Natural killer cell (primary cell): ENCODE measurements at places on chromosomes 13 and 19. TPM values are rescaled to one million over a fixed set of nuclear protein-coding genes. Genes with fewer than 3 reads are reported as not detected.

ZSCAN4 gene
- total RNA-seq, result not detected

GRCh38 chr13:24267274-24267673, 42.1 kb upstream of the C1QTNF9 start:
- H3K4me1 ChIP-seq, result peaks cover 73% of the 10 kb centered on the region
- no peak for DNase-seq
- H3K4me3 ChIP-seq, result peak overlapping the region; percentile 29
- no peaks in the 10 kb centered on the region for H3K36me3 ChIP-seq
- no peaks in the 10 kb centered on the region for H3K27me3 ChIP-seq

GRCh38 chr19:54660964-54661363, 1.8 kb upstream of the LILRB4 start:
- no peak for DNase-seq
- H3K4me1 ChIP-seq, result peaks cover 14% of the 10 kb centered on the region
- H3K4me3 ChIP-seq, result no peak overlapping the region
- no peak overlapping the region for H3K27ac ChIP-seq
- no peaks in the 10 kb centered on the region for H3K36me3 ChIP-seq

DNA sequence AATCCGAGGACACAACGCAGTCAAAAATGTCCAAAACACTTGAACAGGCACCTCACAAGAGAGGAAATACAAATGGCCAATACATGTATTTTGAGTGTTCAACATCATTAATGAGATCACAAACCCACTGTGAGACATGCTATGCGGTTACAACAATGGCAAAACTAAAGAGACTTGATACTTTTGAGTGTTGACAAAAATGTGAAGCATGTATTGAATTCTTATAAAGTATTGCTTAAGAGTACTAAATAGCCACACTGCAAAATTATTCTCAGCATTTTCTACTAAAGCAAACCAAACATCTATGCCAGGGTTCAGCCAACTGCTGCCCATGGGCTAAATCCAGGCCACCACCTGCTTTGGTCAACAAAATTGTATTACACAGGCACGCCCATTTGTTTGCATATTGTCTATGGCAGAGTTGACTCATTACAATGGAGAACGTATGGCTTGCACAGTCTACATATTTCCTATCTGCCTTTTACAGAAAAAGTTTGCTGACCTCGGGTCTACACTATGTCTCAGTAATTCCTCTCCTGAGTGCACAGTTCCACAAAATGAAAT, 135.3 kb downstream of the B3GLCT start:
- DNase-seq, result no peak
- no peak overlapping the region for H3K4me3 ChIP-seq
- H3K4me1 ChIP-seq, result no peaks in the 10 kb centered on the region
- H3K27ac ChIP-seq, result no peak overlapping the region
- H3K27me3 ChIP-seq, result no peaks in the 10 kb centered on the region

FOXO1 gene
- total RNA-seq, result 29.8 TPM

GRCh38 chr13:61463024-61463423, 47.4 kb upstream of the PCDH20 start:
- no peak for DNase-seq
- no peaks in the 10 kb centered on the region for H3K27me3 ChIP-seq
- H3K4me1 ChIP-seq, result no peaks in the 10 kb centered on the region
- no peaks in the 10 kb centered on the region for H3K36me3 ChIP-seq
- no peak overlapping the region for H3K4me3 ChIP-seq

LRRC25 gene
- total RNA-seq, result 3.9 TPM

DNA sequence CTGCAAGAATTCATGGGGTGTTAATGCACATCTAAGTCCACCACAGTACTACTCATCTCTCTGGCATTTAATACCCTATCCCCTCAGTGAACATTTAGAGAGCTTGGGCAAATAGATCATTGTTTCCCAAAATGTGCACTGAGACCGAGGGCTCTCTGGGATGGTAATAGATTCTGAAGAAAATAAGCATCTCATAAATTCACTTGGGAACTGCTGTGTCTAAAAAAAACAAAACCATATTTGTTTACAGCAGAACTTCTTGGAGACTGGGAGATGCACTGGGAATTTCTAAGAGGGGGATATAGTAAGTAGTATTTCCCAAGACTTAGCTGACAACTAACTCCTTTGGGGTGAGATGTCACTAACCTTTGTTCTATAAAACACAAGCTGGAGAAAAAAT, 58.4 kb downstream of the ENOX1 start:
- no peak overlapping the region for H3K4me3 ChIP-seq
- no peaks in the 10 kb centered on the region for H3K4me1 ChIP-seq
- no peaks in the 10 kb centered on the region for H3K36me3 ChIP-seq
- no peak for DNase-seq

- no peak for DNase-seq
- H3K4me3 ChIP-seq, result no peak overlapping the region
- no peaks in the 10 kb centered on the region for H3K27me3 ChIP-seq
- no peaks in the 10 kb centered on the region for H3K4me1 ChIP-seq
- H3K27ac ChIP-seq, result no peak overlapping the region
Measured at GRCh38 chr19:44597131-44597491, 16.3 kb upstream of the IGSF23 start.

DNA sequence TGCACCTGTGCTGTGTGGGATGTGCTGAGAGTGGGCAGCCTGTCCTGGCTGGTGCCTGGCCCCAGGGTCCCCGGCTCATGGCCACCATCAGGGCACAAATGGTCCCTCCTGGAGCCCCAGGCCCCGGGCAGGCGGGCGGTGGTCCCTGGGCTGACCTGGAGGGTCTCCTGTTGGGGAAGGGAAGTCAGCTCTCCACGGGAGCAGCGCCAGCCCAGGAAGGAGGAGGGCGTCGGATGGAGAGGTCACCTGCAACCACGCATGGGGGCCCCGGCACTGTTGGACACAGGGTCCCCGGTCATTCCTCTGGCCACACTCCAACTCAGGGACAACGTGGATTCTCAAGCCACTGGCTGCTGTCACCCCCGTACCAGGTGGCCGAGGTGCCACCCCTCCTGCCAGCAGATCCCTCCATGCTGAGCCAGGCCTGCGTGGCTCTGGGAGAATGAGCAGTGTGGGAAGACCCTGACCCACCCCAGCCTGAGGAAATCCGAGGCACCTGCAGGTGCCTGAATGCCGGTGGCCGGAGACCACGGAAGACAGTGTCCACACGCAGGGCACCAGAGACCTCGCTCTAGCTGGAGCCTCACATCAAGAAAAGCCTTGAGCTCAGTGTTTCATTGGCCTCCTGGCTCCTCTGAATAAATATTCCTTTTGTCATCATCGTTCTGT, 13.5 kb downstream of the LMNB2 start:
- H3K27me3 ChIP-seq, result no peaks in the 10 kb centered on the region
- no peak overlapping the region for H3K27ac ChIP-seq
- H3K4me1 ChIP-seq, result peaks cover 13% of the 10 kb centered on the region
- no peak for DNase-seq

TMEM238 gene
- 5.1 TPM for total RNA-seq

GRCh38 chr19:16612636-16613035, 15.4 kb downstream of the MED26 start:
- no peak overlapping the region for H3K27ac ChIP-seq
- DNase-seq, result no peak
- no peak overlapping the region for H3K4me3 ChIP-seq
- H3K4me1 ChIP-seq, result peaks cover 35% of the 10 kb centered on the region

DNA sequence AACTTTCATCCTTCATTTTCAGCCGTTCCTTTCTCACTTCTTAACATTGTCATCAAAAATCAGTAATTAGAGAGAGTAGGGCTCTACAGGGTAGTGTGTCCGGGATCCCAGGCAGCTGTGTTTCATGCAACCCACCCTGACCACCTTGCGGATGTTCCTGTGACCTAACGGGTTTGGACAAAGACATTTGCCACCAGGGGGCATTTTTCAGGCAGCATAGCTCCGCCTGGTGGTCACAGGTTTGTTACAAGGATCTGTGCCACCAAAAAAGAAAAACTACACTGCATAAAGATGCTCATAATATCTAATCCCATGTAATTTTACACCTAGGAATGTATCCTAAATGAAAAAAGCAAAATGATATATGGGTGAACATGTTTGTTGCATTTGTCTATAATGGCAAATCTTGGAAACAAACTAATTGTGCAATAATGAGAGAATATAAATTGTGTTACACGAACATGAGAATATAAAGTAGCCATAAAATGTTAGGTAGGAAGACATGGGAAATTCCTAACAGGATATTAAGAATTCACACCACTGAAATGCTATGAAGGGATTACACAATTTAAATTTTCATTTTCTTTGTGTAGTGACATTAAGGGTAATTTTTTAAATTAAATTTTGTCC, 123.0 kb downstream of the SLC7A1 start:
- DNase-seq, result no peak
- no peak overlapping the region for H3K27ac ChIP-seq
- no peak overlapping the region for H3K4me3 ChIP-seq

- no peaks in the 10 kb centered on the region for H3K27me3 ChIP-seq
- peaks cover 7% of the 10 kb centered on the region for H3K4me1 ChIP-seq
- H3K4me3 ChIP-seq, result no peak overlapping the region
- no peaks in the 10 kb centered on the region for H3K36me3 ChIP-seq
Measured at GRCh38 chr13:41500511-41500910, 43.2 kb downstream of the RGCC start.

DNA sequence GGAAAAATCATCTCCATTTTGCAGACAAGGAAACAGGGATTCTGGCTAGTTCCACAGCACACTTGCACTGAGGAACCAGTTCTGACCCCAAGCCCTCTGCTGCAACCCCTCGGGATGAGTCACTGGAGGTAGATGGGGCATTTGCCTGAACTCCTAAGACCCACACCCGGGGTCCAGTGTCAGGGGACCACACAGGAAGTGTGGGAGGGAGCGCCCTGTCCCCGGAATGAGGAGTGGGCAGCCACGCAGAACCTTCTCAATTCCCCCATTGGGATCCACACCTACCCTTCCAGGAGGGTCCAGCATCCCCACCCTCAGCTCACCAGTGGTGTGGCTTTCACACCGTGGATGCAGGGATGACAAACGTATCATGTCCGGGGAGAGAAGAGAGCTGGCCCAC, 62.7 kb downstream of the TSHZ3 start:
- H3K4me3 ChIP-seq, result no peak overlapping the region
- H3K27me3 ChIP-seq, result no peaks in the 10 kb centered on the region
- no peaks in the 10 kb centered on the region for H3K36me3 ChIP-seq
- no peak overlapping the region for H3K27ac ChIP-seq
- no peaks in the 10 kb centered on the region for H3K4me1 ChIP-seq

ADGRE3 gene
- total RNA-seq, result 0.59 TPM

DNA sequence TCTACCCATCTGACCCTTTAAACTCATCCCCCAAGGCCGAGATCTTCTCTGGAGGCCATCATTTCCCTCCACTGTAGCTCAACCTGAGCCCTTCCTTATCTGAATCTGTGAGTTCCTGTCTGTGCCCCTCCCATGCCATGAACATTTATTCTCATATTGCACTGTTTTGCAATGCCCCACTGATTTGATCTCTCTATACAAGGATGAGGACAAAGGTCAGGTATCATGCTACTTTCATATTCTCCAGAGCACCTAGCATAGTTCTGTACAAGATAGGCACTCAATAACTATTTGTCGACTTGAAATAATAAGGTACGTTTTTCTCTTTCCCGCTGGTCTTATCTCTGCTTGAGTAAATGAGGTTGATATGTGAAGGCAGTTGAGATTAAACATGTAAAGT, 135.5 kb downstream of the KLF5 start:
- H3K4me1 ChIP-seq, result no peaks in the 10 kb centered on the region
- H3K36me3 ChIP-seq, result no peaks in the 10 kb centered on the region
- H3K27me3 ChIP-seq, result no peaks in the 10 kb centered on the region
- H3K27ac ChIP-seq, result no peak overlapping the region

GRCh38 chr13:45521297-45521696, 56.6 kb downstream of the COG3 start:
- H3K4me1 ChIP-seq, result no peaks in the 10 kb centered on the region
- no peak for DNase-seq
- no peaks in the 10 kb centered on the region for H3K27me3 ChIP-seq
- H3K36me3 ChIP-seq, result peaks cover 74% of the 10 kb centered on the region
- H3K27ac ChIP-seq, result no peak overlapping the region

DNA sequence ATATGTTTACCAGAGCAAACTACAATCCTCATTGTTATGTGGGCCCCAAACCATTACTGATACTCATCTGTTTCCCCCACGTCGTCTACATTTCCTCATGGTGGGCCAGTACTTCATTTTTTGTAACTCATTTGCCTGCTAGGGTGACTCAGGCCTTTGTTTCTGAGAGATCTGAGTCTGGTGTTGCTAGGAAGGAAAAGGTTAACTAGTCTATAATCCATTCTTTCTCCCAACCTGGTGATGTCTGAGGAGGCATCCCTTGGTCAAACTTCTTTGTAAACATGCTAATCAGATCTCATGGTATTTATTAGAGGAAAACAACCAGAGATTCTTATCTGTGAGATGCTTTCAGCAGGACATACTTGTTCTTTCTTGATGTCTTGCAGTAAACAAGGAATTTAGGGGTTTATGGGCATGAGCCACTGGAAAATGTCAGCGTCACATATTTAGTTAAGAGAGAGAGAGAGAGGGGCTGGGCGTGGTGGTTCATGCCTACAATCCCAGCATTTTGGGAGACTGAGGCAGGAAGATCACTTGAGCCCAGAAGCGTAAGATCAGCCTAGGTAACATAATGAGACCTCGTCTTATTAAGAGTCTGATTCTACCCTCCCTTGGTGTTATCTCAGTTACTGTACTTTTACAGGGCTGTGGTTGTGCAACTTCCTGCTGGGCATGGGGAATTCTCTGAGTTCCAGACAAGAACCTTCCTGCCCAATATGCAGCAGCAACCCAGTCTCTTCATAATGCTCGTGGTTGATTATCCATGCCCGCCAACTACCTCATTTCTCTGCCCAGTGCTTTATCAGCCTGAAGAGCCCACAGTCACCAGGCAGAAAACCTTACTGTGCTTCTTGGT, 9.7 kb upstream of the DPRX start:
- no peak overlapping the region for H3K4me3 ChIP-seq
- H3K4me1 ChIP-seq, result no peaks in the 10 kb centered on the region
- no peak for DNase-seq

DNA sequence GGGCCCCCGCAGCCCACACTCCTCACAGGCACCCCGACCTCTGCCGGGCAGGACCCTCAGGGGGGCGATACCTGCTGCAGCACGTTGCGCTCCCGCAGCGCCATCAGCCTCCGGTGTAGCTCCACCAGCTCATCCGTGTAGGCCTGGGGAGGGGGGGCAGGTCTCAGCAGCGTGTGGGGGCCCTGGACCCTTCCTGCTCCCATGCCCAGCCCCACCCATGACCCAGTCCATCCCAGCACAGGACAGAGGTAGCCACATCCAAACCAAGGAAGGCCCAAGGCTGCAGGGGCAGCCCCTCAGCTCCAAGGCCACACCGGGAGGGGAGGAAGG, 66.5 kb downstream of the MLLT1 start:
- H3K4me1 ChIP-seq, result no peaks in the 10 kb centered on the region
- H3K27ac ChIP-seq, result no peak overlapping the region
- H3K4me3 ChIP-seq, result no peak overlapping the region
- no peak for DNase-seq

DNA sequence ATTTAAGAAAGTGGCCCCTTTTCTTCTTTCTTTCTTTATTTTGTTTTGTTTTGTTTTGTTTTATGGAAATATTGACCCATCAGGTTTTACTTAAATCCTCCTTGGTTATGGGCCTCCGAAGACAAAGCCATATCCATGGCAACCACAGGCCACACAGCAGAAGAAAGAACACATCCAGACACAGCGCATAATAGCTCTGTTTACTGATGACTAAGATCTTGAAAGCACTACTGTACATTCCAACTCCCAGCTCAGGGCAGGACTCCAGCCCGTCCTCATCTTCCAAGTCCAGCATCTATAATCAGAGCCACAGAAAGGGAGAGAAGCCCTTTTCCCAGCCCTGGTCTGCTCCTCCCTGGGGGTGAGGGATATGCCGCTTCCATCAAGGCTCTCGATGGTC, 84.3 kb downstream of the NUFIP1 start:
- no peak overlapping the region for H3K27ac ChIP-seq
- H3K4me3 ChIP-seq, result no peak overlapping the region
- no peaks in the 10 kb centered on the region for H3K27me3 ChIP-seq

- H3K27ac ChIP-seq, result no peak overlapping the region
- H3K27me3 ChIP-seq, result no peaks in the 10 kb centered on the region
- peaks cover 29% of the 10 kb centered on the region for H3K4me1 ChIP-seq
- no peak for DNase-seq
- peaks cover 24% of the 10 kb centered on the region for H3K36me3 ChIP-seq
Measured at GRCh38 chr19:35755131-35755549, 1.7 kb downstream of the HSPB6 start.
